SK-MEL-5 (cell line): ENCODE measurements at places on chromosomes 5 and 9. TPM values are rescaled to one million over a fixed set of nuclear protein-coding genes. Genes with fewer than 3 reads are reported as not detected.

- DNase-seq, result no peak
Measured at GRCh38 chr9:79976257-79977073, 404.7 kb downstream of the TLE4 start.

The THBS4 gene
- total RNA-seq, result 0.48 TPM in 1 of 2 replicates, not detected in the other

The C9orf153 gene
- 0.98 TPM in 1 of 2 replicates, not detected in the other for total RNA-seq

The ARHGEF28 gene
- total RNA-seq, result 0.27 and 0.63 TPM in 2 replicates
